ENCODE measurements at places on chromosomes 2 and 18. TPM values are rescaled to one million over a fixed set of nuclear protein-coding genes. Genes with fewer than 3 reads are reported as not detected.

Gene GALR1
- 0.11 TPM for total RNA-seq

GRCh38 chr2:25698752-25699151 lies 25.4 kb upstream of the DTNB start:
- no peak for DNase-seq

Gene TEX44
- not detected for total RNA-seq

Gene OSR1
- 1.0 TPM for total RNA-seq

- no peak for DNase-seq
Observed at GRCh38 chr2:71799013-71799575, 345.7 kb downstream of the DYSF start.

- DNase-seq, result no peak
Observed at GRCh38 chr2:118177884-118178283, 89.6 kb downstream of the INSIG2 start.

Gene CCDC74B
- total RNA-seq, result 18.1 TPM

Gene LHCGR
- total RNA-seq, result 0.48 TPM

GRCh38 chr2:84882775-84883550 lies 2.1 kb upstream of the TRABD2A start:
- no peak for DNase-seq

DNA sequence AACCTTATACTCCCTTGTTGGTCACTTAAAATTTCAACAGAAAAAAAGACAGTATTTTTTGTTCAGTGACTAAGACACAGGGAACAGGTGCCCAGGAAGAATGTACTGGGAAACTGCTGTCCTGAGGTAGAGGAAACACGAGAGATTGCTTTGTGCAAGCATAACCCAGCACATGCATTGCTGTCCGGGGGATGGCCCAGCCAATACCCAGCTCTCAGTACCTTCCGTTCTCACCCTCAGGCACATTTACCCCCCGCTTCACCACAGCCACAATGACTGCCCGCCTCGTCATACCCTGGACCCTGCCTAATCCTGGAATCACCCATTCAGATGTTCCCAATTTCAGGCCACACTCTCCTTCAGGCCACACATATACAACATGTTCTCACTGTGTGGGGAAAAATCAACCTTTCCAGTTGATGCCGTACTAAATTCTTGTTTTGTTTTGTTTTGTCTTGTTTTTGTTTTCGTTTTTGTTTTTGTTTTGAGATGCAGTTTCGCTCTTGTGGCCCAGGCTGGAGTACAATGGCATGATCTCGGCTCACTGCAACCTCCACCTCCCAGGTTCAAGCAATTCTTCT lies 140.7 kb downstream of the ESCO1 start:
- DNase-seq, result no peak

Gene SLC4A1AP
- 22.4 TPM for total RNA-seq

DNA sequence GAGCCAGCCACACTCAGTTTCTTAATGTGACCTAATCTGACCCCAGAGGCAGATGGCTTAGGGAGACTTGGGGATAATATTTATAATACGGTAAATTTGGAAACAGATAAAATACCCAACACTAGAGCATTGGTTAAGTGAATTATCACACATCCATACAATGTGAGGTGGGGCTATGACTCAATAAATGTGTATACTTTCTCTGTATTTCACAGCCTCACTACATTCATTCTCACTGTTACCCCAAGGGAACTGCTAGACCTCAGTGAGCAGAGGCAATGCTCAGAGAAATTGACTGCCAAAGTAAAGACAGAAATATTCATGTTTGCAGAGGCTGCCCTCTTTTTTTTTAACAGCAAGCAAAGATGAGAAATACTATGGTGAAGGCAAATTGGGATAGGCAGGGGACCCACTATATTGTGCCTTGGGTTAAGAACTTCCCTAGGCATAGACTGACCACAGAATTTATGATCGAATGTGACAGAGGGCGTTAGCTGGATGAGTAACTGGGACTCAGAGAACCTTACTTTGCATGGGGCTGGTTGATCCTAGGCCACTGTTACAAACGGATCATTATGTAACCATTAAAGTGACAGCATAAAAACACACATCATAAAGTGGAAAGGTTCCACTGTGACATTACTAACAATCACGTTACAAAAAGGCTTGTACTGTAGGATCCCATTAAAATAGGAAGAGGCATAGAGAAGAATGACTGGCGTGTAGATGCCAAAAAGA lies 246.0 kb upstream of the LYPD1 start:
- DNase-seq, result no peak

DNA sequence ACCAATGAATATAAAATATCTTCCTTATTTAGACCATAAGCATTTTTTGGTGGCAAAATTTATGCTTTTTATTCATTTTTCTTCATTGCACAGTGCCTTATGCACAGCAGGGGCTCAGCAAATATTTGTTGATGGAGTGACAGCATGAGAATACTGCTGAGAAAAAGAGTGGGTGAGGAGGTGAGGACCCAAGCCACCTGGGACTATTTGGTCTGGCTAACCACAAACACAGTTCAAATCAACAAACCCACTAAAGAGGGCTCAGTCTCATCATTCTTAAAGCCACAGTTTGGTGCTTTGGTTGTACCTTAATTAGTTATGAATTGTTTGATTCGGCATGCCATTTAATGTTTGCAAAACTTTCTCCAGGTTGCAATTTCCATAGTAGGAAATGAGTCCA lies 183.5 kb upstream of the ZNF521 start:
- no peak for DNase-seq

Gene CCL20
- not detected for total RNA-seq
